GM19239 (cell line): ENCODE measurements at places on chromosomes 3 and 15.

GRCh38 chr3:104526901-104527401 is 839.8 kb upstream of the ALCAM start:
- no peak for DNase-seq

DNA sequence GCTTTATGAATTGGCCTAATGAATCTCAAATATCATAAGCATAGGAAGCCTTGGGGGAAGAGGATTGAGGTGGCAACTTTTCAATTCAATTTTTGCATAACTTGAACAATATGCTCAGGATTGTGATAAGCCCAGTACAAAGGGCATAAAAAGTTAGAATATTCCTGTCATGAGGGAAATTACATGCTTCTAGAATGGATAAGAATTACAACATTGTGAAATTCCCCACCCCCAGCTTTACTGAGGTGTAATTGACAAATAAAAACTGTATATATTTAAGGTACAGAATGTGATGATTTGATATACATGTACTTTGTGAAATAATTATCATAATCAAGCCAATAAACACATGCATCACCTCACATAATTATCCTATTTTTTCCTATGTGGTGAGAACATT is 132.6 kb upstream of the TNIK start:
- no peak for DNase-seq

GRCh38 chr3:117910820-117911521 is 1123.7 kb downstream of the IGSF11 start:
- no peak for DNase-seq

DNA sequence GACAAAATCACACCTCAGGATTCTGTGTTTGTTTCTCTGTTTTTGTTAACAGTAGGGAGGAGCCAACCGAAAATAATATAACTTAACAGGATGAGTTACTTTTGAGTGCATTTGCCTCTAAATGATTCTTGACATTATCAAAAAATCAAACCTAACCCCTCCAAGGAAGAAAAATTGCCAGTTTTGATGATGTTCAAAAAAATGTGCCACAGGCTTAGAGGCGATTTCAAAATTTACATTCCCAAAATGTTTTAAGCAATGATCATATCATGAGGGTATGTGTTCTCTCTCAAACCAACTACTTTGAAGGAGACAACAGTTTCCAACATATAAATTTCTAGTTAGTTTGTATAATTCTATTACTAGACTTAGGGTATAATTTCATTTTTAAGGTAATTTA is 6.7 kb downstream of the VGLL3 start:
- DNase-seq, result no peak

GRCh38 chr3:195703776-195704175 is 17.0 kb upstream of the MUC20 start:
- DNase-seq, result no peak

DNA sequence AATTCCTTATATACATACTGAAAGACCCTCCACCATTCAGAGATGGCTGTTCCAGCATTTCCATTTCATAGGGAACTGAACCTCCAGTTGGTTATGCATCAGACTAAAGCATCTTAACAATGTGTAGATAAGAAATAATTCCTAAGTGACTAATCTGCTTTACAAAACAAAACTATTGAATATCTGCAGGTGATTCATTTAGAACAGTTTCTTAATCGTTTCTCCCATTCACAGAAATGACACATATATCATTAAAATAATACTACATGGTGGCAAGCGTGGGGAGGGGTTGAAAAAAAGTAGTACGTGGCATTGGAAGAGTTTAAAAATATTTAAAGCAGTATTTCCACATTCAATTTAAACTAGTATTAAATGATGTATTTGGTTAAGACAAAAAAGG is 19.5 kb downstream of the COPS2 start:
- no peak for DNase-seq
